ENCODE measurements at places on chromosomes 11 and 22.

DNA sequence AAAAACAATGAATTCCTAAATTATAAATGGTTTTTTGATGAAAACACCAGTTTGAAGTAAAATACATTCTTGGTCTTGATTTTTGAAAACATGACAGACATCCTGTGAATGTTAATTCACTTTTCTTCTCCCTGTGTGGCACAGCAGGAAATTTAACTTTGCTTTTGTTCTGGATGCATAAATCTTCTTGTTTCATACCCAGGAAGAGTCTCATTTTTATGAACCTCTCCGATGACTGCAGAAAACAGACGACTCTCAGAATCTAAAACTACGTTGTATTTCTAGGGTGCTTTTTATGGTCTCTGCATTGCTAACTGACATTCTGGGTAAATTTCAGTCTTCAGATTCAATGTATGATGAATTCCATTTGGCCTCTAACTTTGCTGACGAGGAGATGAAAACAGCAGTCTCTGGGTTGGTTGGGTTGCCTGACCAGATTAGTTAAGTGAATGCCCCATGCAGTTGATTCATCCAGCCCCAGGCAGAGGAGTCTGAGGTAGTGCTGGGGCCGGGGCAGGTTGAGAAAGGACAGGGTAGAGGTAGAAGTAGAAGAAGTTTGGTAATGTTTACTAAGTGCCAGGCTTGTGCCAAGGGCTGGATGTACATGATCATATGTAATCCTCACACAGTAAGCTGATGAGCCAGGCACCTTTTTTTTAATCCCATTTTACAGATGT lies 20.1 kb downstream of the TCP11L1 start:
- DNase-seq, result no peak

DNA sequence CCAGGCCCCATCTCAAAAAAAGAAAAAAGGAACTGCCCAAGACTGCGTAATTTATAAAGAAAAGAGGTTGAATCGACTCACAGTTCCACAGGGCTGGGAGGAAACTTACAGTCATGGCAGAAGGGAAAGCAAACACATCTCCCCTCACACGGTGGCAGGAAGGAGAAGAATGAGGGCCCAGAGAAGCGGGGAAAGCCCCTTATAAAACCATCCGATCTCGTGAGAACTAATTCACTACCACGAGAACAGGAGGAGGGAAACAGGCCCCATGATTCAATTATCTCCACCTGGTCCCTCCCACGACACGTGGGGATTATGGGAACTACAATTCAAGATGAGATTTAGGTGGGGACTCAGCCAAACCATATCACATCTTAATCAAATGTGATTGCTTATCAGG lies 82.2 kb downstream of the BUD13 start:
- no peak for DNase-seq

DNA sequence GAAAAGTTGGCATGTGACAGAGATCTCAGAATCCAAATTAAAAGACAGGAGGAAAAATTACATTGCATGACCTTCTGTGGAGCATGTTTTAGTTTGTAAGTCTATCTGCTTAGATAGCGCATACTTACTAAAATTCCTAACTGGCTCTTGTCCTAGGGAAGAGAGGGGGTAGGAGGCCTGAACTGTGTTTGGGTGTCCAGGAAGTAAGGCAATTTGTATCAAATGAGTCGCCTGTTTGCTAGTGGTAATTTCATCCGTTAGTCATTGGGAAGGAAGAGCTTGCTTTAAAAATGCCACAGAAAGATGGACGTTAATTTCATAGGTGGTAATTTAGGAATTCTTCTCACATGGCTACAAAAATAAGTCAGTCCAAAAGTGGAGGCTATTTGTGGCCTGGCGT lies 18.5 kb downstream of the GRK3 start:
- DNase-seq, result no peak

- DNase-seq, result no peak
Observed at GRCh38 chr11:92931746-92932422, 37.6 kb upstream of the MTNR1B start.

DNA sequence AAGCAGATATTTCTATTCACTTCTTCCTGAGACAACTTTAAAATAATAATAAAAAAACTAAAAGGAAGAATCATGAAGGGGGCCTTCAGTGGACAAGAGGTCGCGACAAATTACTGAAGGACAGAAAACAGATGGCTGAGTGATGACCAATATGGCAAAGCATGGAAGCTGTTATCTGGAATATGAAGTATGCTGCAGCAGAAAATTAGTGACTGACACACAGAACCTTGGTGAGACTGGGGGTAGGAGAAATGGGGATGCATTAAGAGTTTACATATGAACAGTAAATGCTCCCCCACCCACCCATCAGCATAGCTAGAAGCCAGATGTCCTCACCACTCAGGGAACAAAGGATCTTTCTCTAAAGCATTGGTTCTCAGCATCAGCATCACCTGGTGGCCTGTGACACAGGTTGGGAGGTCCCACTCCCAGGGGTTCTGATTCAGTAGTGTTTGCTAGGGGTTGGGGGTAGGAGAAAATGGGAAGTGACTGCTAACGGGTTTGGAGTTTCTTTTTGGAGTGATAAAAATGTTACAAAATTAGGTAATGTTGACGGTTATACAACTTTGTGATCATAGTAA lies 59.7 kb downstream of the NARS2 start:
- DNase-seq, result no peak

- DNase-seq, result no peak
Observed at GRCh38 chr22:42179616-42180015, 49.0 kb upstream of the CYP2D6 start.

DNA sequence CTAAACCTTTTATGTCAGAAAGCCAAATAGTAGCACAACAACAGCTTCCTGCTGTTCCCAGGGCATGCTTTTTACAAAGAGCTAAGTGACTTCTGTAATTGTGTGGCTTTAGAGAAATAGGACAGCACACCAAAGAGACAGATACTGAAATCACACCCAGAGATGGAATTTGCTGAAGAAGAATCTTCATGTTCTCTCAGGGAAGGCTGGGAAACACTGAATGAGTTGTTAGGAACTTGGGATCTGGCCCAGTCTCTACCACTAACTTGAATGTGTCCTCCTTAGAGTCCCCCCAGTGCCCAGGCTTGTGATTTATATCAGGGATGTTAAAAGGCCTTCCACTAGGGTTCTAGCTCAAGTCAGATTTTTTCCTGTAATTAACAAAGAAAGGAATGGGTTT lies 175.2 kb downstream of the DBX1 start:
- no peak for DNase-seq

DNA sequence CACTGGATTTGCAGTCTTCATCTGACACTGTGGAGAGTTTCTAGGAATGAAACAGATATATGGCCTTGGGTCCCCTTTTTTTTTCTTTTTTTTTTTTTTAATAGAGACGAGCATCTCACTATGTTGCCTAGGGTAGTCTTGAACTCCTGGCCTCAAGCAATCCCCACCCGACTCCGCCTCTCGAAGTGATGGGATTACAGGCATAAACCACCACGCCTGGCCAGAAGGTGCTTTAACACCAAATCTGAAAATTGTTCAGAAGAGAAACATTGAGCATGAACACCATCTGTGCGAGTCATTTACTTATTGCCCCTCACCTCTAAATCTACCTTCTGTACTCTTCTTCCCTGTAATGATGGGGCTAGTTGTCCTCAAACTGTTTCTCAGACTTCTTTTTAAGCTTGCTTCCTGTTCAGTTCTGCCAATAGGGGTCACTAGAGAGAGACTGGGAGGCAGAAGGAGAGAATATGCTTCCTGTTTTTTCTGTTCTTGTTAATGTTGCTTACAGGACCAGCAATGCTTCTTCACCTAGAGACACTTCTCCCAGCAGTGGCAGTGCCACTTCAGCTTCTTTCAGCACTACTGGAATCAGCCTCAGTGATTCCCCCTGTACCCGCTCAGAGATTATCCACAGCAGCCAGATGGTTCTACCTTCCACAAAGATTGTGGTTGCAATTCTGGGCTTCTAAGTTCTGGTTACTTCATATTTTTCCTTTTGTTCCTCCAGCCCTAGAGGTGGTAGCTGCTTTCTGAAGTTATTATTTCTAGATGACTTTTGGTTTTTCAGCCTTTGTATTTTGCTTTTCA lies 20.8 kb upstream of the ZBED5 start:
- no peak for DNase-seq

- no peak for DNase-seq
Observed at GRCh38 chr11:76096552-76096951, 109.8 kb downstream of the WNT11 start.

DNA sequence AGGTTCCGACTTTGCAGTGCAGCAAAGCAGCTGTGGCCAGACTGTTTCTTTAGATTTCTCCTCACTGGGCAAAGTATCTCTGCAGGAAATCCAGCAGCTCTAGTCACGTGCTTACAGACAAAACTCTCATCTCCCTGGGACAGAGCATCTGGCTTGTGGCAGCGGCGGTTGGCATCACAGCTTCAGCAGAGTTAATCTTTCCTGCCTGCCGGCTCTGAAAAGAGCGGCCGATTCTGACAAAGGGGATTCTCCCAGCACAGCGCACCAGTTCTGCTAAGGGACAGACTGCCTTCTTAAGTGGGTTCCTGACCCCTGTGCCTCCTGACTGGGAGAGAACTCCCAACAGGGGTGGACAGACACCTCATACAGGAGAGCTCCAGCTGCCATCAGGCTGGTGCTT lies 1357.3 kb upstream of the TENM4 start:
- DNase-seq, result no peak

Measured in activated T-helper 2 cell treated with anti-CD3 and anti-CD28 coated beads, Interferon-gamma antibody, Interleukin-2, Interleukin-4, amounts not matched to agents 10 μg/mL and 5 μg/mL and 100 μg/mL, durations not matched to agents 14 hours and 24 hours and 36 hours (primary cell).